ENCODE measurements at places on chromosomes 16 and 17. TPM values are rescaled to one million over a fixed set of nuclear protein-coding genes. Genes with fewer than 3 reads are reported as not detected.

- peak; percentile 8 for DNase-seq
Measured at GRCh38 chr16:84687715-84688114, 12.1 kb upstream of the USP10 start.

GRCh38 chr16:79809376-79809775, 208.8 kb upstream of the MAF start:
- no peak for DNase-seq

DNA sequence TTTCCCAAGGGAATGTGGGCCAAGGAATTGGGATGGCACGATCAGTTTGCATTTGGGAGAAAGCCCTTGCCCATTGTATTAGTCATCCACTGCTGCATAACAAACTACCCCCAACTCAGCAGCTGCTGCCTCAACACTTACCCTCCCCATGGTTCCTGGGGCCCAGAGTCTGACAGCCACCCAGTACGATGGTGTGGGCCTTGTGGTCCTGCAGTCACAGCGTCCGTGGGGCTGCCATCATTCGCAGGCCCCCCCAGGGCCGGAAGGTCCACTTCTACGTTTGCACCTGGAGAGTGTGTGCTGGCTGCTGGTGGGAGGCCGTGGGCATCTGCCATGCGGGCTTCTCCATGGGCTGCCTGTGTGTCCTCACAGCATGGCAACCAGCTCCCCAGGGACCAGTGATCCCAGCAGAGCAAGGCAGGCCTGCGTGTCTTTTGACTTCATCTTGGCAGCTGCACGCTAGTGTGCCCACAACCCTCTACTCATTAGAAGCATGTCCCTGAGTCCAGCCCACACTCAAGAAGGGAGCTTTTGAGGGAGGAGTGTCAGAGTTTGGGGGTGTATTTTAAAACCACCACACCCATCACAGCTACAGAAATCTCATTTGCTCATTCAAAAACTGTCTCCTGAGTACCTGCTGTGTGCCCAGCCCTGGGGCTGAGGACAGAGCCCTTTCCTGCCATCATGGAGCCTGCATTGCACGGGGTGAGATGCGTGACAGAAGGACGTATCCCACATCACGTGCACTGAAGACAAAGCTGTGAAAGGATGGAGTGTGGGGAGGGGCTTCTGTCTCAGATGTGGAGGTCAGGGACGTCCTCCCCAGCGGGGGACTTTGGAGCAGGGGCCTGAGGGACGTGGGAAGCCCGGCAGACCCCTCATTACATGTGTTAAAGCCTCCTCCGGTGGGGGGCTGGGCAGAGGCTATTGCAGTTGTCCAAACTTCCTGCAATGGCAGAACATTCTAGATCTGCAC, 185.0 kb upstream of the ZNF469 start:
- DNase-seq, result no peak

DNA sequence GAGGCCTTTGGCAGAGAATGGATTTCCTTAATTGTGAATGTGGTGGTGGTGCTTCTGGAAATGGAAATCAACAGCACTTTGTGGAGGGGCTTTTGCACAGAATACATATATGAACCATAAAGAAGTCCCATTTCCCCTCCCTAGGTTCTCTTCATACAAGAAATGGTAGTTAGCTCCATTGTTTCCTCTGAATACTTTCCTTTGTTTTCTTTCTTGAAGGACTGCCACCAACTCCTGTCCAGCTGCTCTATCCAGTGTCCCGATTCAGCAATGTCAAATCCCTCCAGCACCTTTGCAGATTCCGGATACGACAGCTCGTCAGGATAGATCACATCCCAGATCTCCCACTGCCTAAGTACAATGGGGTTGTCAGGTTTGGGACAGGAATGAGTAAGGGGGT, 33.2 kb upstream of the ARHGAP23 start:
- no peak for DNase-seq

DNA sequence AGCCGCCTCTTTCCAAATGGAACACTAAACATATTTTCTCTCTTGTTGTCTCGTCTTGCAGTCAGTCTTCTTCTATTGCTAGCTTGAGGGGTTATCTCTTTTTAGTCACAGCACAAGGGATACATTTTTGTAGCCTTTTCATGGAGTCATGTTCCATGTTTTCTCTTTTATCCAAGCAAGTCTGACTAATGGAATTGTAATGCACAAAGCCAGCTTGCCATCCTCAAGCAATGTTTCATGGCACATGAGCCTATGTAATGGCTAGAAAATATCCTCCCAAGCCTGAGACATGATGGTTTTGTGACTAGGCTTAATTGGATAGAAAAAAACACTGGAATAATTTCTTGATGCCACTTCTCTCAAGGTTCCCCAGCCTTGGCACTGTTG, 414.6 kb upstream of the GOT2 start:
- no peak for DNase-seq

GRCh38 chr16:67327743-67328142, 1.1 kb downstream of the LRRC36 start:
- DNase-seq, result no peak

GRCh38 chr17:49604314-49604869, 28.7 kb downstream of the NXPH3 start:
- no peak for DNase-seq

DNA sequence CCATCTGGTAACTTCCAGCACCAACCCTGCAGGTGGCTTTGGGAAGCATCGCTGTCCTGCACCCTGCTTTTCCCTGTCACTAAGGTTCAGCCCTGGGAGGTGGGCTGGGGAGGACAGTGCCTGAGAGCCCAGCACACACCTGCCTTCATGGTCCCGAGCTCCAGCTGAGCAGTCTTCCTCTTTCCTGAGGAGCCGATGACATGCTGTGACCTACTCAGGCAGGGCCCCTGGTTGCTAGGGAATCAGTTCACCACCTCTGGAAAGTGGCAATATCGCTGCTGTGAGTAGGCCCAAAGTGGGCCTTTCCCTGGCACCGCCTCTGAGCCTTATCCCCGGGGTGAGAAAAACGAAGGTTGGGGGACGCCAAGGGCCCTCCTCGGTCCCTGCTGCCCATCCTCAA, 17.9 kb downstream of the ST3GAL2 start:
- no peak for DNase-seq

STH gene
- total RNA-seq, result not detected

LGALS9C gene
- total RNA-seq, result 0.27 TPM

MT1H gene
- not detected for total RNA-seq

ST6GALNAC1 gene
- total RNA-seq, result 1.6 TPM

KRT20 gene
- total RNA-seq, result not detected

SYT17 gene
- total RNA-seq, result 0.27 TPM

C17orf78 gene
- total RNA-seq, result not detected

TMC5 gene
- total RNA-seq, result not detected

HIC1 gene
- 5.4 TPM for total RNA-seq

CHD9NB gene
- total RNA-seq, result not detected

Data from hematopoietic multipotent progenitor cell (in vitro differentiated cells).